Activated CD8-positive, alpha-beta T cell treated with anti-CD3 and anti-CD28 coated beads, Interleukin-2, amount 10 ng/mL, durations not matched to agents 7 days and 5 days (primary cell): ENCODE measurements at places on chromosomes 4 and X.

DNA sequence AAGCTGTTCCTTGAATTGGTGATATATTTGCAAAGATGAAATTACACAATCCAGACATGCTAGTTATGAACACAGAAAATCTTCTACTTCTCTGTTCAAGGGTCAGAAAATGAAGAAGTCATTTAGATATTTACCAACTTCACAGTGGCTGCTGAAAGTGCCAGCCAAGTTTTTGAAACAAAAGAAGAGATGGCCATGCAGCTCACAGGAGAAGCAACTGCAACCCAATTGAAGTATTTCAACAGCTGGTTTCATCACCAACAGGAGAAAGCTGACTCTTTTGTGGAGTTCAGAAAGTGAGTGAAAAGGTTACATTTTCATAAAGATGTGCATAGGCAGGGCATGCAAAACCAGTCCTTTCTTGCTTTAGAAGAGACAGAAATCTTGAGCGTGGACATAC lies 70.1 kb upstream of the LSM6 start:
- no peak for DNase-seq

GRCh38 chr4:86508436-86508835 lies 85.7 kb upstream of the PTPN13 start:
- DNase-seq = no peak

DNA sequence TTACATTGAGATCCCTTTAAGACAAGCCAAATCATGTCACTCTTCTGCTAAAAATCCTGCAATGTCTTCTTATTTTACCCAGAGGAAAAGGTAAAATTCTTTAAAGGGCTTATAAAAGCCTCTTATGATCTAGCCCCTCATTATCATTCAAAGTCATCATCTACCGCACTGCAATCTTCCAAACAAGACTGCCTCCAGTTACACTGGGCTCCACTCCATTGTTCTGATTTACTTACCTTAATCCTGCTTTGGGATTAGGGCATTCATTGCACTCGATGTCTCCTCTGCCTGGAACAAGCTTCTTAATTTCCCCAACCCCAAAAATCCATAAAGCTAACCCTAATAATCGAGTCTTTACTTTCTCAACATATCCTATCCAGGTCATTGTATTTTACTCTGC lies 269.1 kb downstream of the PCDH18 start:
- no peak for DNase-seq

DNA sequence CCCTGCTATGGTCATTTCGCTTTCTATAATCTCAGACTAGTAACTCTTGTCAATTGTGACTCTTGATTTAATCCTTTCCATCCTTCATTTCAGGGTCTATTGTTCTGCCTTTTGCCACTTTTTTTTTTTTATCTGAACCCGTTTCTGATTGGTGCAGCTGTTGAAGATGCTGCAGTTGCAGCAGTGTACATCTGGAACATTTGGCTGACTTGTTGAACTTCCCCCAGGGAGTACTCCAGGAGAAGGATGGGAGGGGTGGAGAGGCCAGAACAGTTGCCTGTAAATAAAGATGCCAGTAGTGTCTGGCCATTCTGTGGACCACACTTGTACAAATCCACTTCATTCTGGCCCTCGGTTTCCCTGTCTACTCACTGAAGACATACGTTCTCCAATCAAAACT lies 1.0 kb upstream of the EDA start:
- no peak for DNase-seq

DNA sequence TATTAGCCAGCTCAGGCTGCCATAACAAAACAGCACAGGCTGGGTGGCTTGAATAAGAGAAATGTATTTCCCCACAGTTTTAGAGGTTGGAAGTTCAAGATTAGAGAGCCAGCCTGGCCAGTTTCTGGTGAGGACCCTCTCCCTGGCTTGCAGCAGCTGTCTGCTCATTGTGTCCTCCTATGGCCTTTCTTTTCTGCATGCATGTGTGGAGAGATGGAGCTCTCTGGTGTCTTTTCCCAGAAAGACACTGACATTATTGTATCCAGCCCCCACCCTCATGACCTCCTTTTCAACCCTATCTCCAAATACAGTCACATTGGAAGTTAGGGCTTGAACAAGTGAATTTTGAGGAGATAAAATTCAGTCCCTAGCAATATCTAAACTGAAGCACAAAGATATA lies 263.8 kb upstream of the PABPC4L start:
- DNase-seq = no peak

GRCh38 chrX:84479086-84479485 lies 23.2 kb downstream of the HDX start:
- no peak for DNase-seq

GRCh38 chrX:6644411-6644810 lies 109.5 kb upstream of the VCX3A start:
- no peak for DNase-seq

DNA sequence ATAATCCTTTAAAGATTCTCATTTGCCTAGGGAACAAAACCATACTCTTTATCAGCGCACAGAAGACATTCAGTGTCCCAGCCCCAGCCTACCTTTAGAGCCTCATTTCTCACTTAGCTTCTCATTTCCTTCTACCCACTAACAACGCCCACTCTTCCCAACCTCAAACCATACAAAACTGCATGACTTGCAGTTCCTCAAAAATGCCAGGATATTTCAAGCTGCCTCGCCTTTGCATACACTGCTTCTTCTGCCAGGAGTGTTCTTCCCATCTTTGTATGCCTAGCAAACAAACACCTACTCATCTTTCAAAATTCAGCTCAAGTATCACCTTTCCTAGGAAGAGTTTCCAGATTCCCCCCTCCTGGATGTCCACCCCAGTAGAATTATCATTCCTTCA lies 129.9 kb upstream of the ADGRL3 start:
- no peak for DNase-seq

- no peak for DNase-seq
These were observed 26.0 kb upstream of the IQCM start for GRCh38 chr4:149841686-149842085.

DNA sequence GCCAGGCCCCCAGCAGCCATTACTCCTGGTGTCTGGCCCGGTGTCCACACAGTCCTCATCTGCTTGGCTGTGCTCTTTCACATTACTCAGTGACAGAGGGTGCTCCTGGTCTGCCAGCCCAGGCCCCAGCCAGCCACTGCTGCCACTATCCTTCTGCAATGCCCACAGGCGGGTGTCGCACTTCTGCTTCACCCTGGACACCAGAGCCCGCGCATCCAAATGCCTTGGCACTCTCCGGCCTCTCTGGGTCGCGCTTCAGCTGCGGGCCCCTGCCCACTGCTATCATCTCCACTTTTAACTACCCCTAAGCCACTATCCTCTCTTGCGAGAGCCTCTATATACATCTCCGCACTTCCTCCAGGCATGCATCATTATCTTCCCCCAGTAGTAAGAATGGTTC lies 76.4 kb upstream of the UCP1 start:
- no peak for DNase-seq

GRCh38 chrX:39247536-39247935 lies 446.3 kb downstream of the MID1IP1 start:
- no peak for DNase-seq

GRCh38 chrX:124814106-124814505 lies 467.7 kb downstream of the SH2D1A start:
- DNase-seq = no peak

DNA sequence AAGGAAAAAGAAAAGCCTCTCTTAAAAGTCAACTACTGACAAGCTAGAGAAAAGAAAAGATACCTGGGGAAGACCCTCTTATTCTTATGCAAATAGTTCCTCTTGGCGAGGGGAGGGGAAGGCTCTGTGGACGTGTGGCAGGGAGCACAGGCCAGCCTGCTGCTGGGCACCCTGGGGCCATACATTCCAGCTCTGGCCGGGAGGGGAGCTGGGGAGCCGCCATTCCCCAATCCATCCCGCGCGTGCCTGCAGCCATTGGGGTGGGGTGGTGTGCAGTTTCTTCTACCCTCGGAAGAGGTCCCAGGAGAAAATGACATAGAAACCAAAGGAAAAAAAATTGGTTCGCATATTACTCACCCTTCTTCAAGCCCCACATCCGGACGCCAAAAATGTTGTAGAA lies 1496.4 kb downstream of the RPA4 start:
- no peak for DNase-seq

DNA sequence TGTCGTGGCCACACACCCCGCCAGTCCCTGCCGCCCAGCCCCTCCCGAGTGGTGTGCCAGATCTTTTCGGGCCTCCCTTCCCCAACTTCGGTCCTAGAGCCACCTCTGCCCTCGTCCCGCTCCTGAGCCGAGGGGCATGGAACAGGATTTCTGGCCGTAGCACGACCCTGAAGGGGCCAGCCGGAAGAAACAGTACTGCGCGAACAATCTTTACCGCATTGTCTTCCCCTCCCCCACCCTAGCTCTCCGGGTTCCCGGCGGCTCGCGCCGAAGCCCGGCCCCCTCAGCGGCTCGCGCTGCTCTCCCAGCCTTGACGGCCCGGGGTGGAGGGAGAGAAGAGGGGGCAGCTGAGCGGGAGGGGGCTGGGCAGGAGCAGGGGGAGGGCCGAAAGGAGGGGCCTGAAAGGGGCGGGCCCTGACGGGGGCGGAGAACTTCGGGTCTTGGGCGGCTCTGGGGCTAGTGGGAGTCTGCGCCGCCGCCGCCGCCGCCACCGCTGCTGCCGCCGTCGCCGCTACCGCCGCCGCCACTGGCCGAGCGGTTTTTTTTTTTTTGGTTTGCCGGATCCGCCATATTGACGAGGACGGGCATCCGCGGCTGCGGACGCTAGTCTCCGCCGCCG lies at the start of gene USP9X:
Gene USP9X, plus strand, starts transcription at position 553 of the 619 bp plus-strand sequence. CDS start 38,184 bp downstream, outside the sequence.
- peak; percentile 85 for DNase-seq

DNA sequence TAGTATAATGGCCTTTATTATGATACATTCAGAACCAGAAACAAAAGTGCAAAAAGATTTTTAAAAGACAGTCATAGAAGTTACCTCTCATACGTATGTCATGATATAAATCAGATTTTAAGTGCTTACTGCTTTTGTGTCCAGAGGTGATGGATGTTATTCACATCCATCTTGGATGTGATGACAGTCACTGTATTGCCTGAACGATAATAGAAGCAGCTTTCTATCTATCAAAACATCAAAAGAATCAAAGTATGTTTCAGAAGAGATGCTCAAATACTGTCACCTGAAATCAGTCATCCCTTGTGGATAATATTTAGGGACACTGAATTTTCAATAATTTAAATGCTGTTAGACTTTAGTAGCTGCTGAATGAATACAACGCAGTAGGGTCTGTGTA lies 26.8 kb upstream of the IL21 start:
- no peak for DNase-seq

- no peak for DNase-seq
These were observed 518 bp upstream of the SAT1 start for GRCh38 chrX:23782455-23782854.

- no peak for DNase-seq
These were observed 112.4 kb upstream of the CXCL13 start for GRCh38 chr4:77493120-77493752.

GRCh38 chr4:26753617-26754016 lies 107.0 kb upstream of the STIM2 start:
- DNase-seq = no peak

DNA sequence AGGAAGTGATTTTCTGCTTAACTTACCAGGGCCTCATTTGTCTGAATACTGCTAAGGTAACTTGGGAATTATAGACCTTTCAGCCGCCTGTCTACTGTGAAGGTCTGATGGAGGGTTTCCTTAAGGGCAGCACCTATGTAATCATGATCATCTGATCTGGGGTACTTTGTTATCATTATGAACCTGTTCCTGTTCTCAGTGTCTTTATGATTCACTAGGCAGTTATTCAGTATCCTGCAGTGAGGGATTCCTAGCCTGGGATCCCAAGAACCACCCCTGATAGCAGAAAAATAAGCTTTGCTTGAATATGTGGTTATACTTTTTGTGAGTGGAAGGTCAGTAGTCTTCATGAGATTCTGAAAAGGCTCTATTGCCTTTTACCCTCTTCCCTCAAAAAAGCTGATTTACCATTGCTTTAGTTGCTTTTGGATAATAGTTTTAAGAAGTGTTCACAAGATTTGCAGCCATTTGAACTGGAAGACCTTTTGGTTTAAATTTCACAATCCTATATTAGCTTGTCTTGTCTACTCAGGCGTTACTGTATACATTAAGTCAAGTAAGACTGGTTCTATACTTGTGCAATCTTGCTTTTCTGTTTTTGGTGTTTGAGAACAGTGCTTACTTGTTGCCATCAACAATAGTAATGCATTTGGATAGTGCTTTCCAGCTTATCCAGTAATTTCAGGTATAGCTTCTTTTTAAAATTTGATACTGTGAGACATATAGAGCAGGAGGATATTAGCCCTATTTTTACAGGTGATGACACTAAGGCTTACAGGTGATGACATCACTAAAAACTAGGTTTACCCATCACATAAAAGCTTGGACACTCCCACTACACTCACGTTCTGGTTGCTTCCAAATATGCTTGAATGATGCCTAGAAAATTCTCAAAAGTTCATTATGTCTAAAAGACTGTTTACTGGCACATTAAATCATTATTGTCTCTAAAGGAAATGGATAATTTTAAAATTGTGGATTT lies 60.0 kb downstream of the FHIP1A start:
- no peak for DNase-seq

GRCh38 chr4:52199574-52200338 lies 148.7 kb downstream of the SPATA18 start:
- no peak for DNase-seq

- DNase-seq = peak; percentile 87
These were observed 98.4 kb downstream of the ZNF674 start for GRCh38 chrX:46446727-46447378.

DNA sequence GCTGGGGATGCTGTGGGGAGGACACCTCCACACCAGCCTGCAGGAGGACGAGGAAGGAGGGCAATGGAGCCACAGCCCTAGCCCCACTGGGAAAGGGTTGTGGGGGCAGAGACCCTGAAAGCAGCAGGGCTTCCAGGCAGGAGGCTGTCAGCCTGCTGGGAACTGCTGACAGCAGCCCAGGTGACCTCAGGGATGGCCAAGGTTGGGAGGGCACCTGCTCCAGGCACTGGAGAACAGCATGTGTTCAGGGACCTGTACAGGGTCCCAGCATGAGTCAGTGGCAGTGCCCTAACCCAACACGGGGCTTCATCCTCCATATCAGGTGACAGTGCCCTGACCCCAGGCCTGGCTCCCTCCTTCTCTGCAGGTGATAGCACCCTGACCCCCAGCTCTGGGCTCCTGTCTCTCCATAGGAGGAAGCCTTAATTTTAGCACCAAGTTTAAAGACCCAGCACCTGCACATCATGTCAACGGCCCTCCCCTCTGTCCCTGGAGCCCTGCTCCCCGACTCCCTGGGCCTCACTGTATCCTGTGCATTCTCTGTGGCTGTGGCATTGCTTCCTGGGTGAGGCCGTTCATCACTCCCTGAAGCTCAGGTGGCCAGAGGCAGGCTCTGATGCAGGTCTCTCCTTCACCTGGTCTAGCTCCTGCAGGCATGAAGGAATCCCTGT lies 66.3 kb downstream of the CRMP1 start:
- no peak for DNase-seq

GRCh38 chr4:1418494-1419285 lies 12.4 kb upstream of the NKX1-1 start:
- DNase-seq = no peak

GRCh38 chr4:169202878-169203277 lies 67.9 kb downstream of the SH3RF1 start:
- no peak for DNase-seq

DNA sequence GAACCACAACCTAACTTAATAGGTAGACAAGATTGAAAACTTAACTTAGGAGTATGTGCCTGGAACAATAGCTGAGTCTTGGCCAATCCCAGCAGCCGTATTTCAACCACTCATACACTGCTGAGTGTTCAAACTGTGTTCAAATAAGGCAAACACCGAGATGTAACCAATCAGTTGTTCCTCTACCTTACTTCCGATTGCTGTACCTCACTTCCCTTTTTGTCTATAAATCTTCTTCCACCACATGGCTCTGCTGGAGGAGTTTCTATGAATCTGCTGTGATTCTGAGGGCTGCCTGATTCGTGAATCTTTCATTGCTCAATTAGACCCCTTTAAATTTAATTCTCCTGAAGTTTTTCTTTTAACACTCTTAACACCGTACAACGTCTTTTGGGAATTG lies 108.0 kb downstream of the ANAPC4 start:
- DNase-seq = no peak
